ENCODE measurements at places on chromosomes 3 and 15.

GRCh38 chr3:197513953-197514785 is 41.6 kb downstream of the BDH1 start:
- DNase-seq = no peak

- DNase-seq = no peak
Measured at GRCh38 chr3:147388700-147389580, 17.4 kb downstream of the ZIC4 start.

DNA sequence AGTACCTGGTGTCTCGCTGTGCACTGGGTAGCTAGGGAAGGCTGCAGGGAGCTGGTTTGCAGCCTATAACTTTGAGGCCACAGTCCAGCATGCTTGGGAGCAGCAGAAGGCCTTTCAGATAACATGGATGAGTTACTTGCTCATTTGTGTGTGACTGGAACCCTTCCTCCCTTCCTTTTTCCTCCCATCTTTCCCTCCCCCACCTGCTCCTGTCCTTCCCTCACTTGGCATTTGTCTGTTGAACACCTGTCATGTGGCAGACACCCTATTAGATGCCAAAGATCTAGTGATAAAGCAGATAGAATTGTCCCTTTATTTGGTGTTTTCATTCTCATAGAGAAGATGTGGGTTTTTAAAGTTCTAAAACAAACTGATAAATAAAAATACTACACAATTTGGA is 71.6 kb downstream of the LRTM1 start:
- DNase-seq = no peak

GRCh38 chr3:43190670-43191069 is 84.8 kb upstream of the POMGNT2 start:
- DNase-seq = no peak

DNA sequence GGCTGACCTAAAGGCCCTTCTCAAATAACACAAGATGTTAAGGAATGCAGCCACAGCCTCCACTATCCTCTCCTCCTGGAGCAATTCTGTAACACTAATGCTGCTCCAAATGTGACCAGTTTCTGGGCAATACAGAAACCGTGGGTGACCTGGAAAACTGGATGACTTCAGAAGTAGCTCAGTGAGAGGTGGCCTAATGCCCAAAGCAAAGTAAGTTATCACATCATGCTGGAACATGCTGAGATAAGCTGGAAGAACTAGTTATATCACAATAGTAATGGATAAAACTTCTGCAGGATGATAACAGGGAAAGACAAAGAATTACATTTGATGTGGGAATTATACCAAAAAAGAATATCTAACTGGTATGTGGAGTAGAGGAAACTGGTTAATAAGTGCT is 72.0 kb downstream of the DHX30 start:
- DNase-seq = no peak

DNA sequence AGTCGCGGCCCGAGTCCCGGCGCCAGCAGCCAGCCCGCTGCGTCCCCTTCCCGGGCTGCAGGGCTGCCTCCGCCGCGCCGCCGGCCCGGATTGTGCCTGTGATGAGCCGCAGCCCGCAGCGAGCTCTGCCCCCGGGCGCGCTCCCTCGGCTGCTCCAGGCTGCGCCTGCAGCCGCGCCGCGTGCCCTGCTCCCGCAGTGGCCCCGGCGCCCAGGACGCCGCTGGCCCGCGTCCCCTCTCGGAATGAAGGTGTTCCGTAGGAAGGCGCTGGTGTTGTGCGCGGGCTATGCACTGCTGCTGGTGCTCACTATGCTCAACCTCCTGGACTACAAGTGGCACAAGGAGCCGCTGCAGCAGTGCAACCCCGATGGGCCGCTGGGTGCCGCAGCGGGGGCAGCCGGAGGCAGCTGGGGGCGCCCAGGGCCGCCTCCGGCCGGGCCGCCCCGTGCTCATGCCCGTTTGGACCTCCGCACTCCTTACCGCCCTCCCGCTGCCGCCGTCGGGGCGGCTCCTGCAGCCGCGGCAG is 1.2 kb downstream of the CHST2 start:
- no peak for DNase-seq

DNA sequence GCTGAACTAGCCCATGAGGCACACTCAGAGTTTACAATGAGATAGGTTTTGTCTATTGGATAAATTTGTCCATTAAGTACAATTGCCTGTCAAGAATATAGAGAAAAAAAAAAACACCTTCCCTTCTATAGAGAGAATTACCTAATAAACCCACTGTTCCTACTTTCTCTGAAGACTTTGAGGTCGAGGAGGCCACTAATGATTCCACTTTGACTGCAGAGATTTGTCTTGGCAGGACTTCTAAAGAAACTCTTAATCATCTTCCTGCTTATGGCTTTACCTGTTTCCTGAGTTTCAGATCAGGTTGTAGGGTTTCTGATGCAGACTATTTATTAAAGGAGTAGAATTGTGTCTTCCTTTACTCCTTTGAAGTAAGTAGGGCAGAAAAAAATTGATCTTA is 342.4 kb upstream of the KCNMB2 start:
- DNase-seq = no peak

DNA sequence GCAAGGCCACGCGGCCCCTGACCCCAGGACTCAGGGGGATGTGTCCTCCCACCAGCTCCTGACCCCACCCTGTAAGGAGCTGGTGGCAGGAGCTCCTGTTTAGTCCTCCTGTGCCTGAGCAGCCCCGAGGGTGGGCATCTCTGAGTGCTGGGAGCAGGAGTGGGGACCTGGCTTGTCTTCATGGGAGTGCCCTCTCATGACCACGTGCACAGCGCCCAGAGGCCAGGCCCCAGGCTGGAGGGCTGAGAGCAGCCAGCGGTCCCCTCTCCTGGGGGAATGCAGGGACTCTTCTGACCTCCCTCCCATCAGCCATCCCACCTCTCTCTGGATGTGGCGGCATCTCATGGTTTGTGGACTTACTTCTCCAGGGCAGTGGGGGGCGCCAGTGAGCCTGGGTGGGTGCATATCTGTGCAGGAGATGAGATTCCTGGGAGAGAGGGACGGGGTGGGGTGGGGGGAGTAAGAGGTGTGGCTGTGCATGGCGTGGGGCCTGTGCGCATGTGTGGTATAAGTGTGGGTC is 205.6 kb downstream of the TBC1D2B start:
- no peak for DNase-seq

- DNase-seq = no peak
Measured at GRCh38 chr15:70670680-70671079, 92.7 kb downstream of the UACA start.

- DNase-seq = no peak
Measured at GRCh38 chr3:41405466-41405865, 206.2 kb downstream of the CTNNB1 start.

GRCh38 chr3:185311991-185312390 is 50.9 kb upstream of the MAP3K13 start:
- no peak for DNase-seq

DNA sequence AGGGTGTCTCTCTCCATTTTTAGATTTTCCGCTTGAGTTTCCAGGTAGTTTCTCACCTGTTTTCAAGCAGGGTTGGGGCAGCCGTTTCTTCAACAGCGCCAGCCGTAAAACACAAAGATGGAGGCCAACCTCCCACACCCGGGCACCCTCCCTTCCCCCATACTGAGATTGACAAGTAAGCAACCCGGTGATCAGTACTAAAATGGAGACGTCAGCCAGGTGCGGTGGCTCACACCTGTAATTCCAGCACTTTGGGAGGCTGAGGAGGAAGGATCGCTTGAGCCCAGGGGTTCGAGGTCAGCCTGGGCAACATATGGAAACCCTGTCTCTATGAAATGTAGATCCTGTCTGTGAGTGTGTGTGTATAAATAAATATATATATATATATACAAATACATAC is 903 bp upstream of the ZSCAN2 start:
- DNase-seq = no peak

DNA sequence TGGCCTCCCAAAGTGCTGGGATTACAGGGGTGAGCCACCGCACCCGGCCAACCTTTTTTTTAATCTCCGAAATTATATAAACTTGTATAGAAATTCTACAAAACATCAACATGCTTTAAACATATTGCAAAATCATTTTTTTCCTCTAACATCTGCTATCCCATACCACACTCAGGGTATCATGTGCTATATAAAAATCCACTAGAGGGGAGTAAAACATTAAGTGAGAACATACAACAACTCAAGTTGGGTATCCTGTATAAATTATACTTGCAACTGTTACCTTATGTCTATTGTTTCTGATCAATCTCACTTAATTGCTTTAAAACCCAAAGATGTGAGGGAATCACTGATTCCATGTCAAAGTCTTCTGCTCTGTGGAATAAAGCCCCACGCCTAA is 71.9 kb upstream of the FBN1 start:
- no peak for DNase-seq

DNA sequence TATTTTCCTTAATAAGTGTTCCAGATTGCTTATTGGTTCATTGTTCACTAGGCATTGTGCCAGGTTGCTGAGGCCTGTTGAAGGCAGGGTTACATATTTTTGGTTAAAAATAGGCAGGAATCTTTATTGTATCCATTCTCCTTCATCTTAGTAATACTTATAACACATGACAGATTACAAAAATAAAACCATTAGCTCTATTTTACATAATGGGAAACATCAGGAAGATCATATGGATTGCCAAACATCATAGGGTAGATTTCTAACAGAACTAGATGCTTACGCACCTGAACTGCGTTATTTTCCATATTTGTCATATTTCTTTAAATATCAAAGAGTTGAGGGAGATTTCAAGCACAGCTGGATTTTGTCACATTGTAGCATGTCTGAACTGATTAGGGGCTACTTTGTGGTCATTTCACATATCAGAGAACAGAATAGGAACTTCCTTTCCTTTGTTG is 462.9 kb upstream of the SGO1 start:
- DNase-seq = no peak

- no peak for DNase-seq
Measured at GRCh38 chr3:88987776-88988175, 119.6 kb upstream of the EPHA3 start.

GRCh38 chr3:5466717-5467116 is 279.2 kb downstream of the EDEM1 start:
- no peak for DNase-seq

GRCh38 chr3:122513386-122514122 is 1.2 kb downstream of the KPNA1 start:
- no peak for DNase-seq

- no peak for DNase-seq
Measured at GRCh38 chr3:179186426-179186825, 38.3 kb downstream of the PIK3CA start.

DNA sequence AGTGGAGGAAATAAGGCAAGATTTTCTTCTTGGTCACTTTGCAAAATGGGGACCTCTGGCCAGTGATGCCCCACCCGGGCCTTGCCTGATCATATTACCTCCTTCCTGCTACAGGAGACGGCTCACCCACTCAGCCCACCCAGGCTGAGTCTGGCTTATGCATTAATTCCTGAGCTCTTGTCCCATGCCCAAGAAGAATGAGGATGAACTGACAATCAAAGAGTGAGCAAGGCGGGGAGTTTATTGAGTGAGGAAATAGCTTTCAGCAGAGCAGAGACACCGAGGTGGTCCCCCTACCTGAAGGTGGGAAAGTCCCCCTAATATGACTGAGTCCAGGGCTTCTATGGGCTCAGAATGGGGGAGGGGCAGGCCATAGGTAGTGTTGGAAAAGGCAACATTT is 107.5 kb downstream of the EOMES start:
- no peak for DNase-seq

GRCh38 chr3:103059432-103059831 is 624.6 kb downstream of the ZPLD1 start:
- no peak for DNase-seq

- no peak for DNase-seq
Measured at GRCh38 chr15:61403884-61404283, 174.8 kb upstream of the RORA start.

DNA sequence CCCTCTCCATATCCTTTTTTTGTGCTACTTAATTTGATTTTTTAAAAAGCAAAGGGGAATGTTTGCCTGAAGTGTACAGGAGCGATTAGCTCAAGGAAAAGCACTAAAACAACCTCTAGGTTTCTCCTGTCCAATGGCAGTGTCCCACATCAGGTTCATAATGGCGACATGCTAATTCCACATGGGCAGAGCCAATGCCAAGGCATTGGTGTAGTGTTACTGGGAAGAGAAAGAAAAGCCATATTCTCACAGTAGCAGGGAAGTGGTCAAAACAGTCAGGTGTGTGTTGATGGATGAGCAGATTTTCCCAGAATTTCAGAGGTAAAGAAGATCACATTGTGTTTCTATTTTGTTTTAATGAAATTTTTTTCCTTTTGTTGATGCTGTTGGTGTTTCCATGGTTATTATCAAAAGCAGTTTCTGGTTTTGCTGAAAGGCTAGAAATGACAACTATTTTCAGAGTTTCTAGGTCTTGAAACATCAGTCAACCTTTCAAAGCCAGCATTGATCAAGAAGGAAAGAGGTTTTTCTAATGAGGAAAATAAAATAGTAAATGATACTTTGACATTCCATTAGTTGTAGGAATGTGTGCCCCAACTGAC is 65.2 kb downstream of the FNDC3B start:
- no peak for DNase-seq

- DNase-seq = peak; percentile 14
Measured at GRCh38 chr3:48528048-48528447, 24.1 kb upstream of the SHISA5 start.

- peak; percentile 93 for DNase-seq
Measured at GRCh38 chr3:71542521-71543370, 40.8 kb downstream of the FOXP1 start.

DNA sequence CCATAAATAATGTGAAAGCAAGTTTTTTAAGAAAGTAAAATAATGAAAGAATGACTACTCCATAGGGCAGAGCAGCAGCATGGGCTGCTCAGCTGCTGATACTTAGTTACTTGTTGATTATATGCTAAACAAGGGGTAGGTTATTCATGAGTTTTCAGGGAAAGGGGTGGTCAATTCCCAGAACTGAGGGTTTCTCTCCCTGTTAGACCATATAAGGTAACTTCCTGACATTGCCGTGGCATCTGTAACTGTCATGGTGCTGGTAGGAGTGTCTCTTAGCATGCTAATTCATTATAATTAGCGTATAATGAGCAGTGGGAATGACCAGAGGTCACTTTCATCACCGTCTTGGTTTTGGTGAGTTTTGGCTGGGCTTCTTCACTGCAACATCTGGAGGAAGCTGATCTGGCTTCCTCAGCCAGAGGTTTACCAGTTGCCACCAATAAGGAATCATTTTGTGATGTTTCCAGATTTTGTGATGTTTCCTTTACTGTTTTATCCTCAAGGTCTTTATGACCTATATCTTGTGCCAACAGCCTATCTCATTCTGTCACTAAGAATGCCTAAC is 121.8 kb upstream of the CHL1 start:
- DNase-seq = no peak

DNA sequence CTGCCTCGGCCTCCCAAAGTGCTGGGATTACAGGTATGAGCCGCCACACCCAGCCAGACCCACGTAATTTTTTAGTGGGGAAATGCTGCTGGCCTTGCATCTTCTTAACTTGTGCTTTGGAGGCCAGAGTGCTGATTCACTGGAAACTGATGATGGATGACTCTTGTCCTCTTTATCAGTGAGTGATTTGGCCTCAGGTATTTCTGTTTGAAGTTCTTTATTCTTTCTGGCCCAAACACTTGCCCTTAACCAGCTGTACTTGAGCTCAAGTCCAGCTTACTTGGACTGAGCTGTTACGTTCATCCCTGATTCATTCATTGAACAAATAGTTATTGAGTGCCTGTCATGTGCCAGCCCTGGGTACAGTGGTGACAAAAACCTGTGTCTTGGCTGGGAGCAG is 4.2 kb downstream of the PTPN23 start:
- no peak for DNase-seq
